Right ventricle myocardium inferior (tissue), 1 donor: ENCODE measurements at places on chromosomes 4 and X.

GRCh38 chrX:137031517-137032340, 2.1 kb downstream of the GPR101 start:
- DNase-seq, result no peak

DNA sequence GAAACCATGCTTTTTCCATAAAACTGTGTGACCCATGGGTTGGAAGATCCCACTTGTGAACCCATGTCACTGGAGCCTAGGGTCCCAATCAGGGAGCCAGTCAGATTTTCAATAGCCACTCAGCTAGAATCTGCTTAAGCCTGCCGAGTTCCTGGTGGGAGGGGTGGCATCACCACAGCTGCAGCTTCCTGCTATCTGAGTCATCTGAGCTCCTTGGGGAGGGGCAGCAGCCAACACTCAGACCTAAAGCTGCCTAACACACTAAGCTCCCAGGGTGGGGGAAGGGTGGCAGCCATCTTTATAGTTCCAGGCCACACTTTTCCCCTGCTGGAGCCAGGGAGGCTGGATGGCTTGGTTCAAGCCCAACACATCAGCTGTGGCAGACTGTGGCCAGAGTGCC, 350.1 kb downstream of the C4orf33 start:
- no peak for DNase-seq

GRCh38 chr4:156734965-156735895, 236.4 kb downstream of the PDGFC start:
- DNase-seq, result no peak

DNA sequence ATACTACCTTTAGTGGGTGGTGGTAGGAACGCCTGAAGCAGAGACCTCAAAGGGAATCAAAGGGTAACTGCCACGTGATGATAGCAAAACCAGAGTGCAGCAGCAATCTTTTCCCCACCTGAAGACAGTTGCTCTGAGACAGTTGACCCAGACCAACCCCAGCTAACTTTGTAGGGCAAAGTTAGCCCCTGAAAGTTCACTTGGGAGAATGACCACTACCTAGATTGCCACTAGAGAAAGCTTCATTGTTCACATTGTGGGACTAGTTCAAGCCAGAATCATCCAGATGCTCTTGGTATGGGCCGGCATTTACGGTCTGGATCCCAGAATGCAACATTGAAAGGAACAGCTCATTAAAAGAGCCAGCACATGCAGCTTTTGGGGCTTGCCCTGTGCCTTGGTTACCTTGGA, 4.1 kb downstream of the SEPTIN6 start:
- DNase-seq, result no peak

- DNase-seq, result no peak
These were observed 187.3 kb downstream of the MAB21L2 start for GRCh38 chr4:150769248-150769647.
